ENCODE measurements at places on chromosomes 6 and 20.

- DNase-seq = no peak
These were observed 264.8 kb downstream of the SLC35F1 start for GRCh38 chr6:118171852-118172251.

- no peak for DNase-seq
These were observed 41.9 kb upstream of the MRGBP start for GRCh38 chr20:62754122-62754990.

GRCh38 chr6:163759542-163759941 lies 345.0 kb downstream of the QKI start:
- no peak for DNase-seq

DNA sequence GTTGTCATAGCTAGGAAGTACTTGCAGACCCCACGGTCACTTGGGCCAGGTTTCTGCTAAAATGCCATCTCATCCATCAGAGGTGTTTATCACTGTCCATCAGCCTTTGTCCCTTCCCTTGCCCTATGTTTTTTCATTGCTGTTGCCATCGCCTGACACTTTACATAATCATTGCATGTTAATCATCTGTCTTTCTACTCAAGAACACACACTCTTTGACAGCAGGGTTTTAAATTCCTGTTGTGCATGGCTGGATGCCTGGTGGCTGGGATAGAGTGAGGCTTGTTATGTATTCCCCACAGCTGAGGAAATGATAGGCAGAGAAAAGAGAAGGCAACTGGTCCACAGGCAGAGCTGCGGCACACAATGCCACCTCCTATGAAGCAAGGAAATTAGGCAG lies 11.7 kb upstream of the C6orf118 start:
- DNase-seq = no peak

GRCh38 chr6:89037141-89037900 lies 43.2 kb upstream of the PNRC1 start:
- no peak for DNase-seq

DNA sequence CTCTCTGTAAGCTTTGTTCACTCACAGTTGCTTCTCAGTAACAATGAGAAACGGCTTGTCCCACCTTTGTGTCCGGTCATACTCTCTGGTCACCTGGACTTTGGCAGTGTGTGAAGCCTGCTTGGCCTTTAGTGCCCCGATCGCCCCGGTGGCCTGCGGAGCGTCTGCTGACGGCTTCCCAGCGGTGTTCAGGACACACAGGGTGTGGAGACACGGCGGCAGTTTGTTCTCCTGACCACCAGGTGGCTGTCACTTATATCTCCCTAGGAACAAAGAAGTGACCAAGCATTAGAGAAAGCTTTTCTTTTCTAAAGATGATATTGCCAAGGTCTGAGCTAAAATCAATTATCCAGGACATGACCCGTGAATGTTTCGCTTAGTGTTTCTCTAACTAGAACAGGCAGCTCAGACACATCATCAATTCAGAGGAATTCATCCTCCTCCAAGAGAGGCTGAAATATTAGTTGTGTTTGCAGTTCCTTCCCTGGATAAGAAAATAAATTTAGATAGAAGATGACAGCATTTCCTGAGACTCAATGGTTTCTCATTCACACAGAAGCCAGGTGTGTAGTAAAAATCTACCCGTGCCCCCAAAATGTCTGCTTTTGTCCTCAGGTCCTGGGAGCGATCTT lies 167.4 kb upstream of the THBS2 start:
- no peak for DNase-seq

GRCh38 chr6:15708231-15708630 lies 45.4 kb upstream of the DTNBP1 start:
- DNase-seq = no peak

DNA sequence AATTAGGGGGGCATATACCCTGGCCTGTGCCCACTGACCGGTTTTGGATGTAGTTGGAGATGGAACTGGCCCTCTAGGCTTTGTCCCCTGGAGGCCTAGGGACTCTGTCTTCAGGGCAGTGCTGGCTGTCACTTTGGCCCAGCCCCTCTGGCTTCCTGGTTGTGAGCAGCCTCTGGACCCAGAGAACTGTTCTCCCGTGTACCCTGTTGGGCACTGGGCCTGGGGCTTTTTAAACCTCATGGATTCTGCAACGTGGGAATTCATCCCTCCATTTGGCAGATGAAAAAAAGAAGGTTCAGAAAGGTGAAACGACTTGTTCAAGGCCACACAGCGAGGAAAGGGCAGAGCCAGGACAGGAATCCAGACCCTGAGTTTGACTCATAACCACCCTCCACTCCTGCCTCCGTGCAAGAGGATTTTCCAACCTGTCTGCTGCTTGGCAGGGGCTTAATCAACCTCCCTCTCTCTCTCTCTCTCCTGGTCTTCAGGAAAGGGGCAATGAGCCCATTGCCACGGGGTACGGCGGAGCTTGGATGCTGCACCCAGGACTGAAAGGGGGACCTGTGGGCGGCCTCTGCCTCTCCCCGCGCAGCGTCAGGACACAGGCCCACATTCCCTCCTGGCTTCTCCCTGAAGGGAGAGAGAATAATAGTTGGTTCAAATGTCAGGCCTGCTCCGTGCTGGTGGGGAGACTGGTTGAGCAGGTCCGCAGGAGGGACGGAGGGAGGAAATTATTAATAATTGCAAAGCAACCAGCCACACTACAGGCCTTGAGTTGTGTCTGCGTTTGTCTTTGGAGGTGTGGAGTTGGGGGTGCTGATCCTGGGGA lies 56.0 kb downstream of the CEBPB start:
- DNase-seq = no peak

DNA sequence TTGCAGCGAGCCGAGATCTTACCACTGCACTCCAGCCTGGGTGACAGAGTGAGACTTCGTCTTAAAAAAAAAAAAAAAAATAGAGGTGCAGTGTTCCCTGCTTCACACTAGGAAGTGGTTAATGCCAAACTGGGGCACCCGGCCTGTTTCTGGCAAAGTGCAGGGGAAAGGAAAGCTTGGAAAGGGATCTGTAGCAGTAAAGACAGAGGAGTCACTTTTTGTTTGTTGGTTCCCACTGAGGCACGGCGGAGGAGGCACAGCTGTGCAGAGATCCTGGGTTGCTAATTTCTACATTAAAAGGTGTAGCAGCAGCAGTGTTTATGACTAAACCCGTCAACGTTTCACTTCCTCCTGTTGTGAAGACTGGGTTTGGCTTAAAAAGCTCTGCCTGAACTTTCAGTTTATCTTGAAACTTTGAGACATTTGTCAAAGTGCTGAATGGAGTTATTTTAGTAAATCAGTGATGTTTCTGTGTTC lies 125.6 kb downstream of the CARMIL1 start:
- DNase-seq = no peak

- DNase-seq = no peak
These were observed 317.8 kb downstream of the CENPW start for GRCh38 chr6:126657561-126658175.

DNA sequence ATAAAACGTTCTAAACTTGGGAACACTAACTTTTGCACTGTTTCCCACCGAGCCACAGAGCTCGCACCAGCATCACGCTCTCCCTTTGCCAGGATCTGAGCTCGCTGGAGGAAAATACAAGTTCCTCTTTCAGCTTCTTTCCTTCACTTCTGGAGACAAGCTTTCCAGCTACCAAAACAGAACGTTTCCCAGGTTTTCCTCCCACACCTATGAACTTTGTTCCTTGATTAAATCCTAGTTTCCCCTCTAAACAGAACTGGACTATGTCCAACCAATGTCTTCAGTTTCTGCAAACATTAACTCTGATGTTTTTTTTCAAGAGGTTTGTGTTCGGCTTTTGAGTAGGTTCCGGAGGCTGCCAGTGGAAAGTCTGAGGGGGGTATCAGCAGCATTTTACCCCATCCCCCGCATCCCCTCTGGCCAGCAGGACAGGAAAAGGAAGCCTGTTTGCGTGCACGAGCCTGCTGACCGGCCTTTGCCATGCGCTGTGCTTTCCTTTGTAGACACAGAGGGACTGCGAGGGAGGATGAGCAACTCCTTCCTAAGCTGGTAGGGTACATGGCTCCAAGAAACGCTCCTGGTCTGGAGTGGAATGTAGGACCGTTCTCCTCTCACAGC lies 135.5 kb downstream of the LY86 start:
- no peak for DNase-seq

GRCh38 chr20:50691573-50692551 lies 520 bp upstream of the RIPOR3 start:
- no peak for DNase-seq

GRCh38 chr6:20732896-20733295 lies 198.6 kb downstream of the CDKAL1 start:
- DNase-seq = no peak

- no peak for DNase-seq
These were observed 89.9 kb downstream of the CDS2 start for GRCh38 chr20:5216663-5217062.

GRCh38 chr6:146301764-146302163 lies 241.9 kb upstream of the RAB32 start:
- DNase-seq = no peak

DNA sequence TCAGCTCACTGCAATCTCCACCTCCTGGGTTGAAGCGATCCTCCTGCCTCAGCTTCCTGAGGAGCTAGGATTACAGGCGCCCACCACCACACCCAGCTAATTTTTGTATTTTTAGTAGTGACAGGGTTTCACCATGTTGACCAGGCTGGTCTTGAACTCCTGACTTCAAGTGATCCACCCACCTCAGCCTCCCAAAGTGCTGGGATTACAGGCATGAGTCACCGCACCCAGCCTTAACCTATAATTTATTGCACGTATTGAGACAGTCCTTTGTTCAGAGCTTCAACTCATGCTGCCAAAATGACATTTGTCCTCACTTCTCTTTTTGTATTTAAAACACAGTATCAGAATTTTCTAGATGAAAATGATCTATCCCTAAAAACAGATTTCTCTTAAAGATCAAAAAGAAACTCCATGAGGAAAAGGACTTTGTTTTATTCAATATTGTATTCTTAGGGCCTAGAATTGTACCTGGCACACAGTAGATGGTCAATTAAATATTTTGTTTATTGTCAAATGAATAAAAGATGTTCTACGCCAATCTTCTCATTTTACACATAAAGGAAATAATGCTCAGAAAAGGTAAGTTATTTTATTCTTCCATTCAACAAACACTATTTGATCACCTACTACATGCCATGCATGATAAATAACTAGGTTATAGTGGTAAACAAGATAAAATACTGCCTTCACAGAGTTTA lies 10.8 kb downstream of the SERAC1 start:
- DNase-seq = no peak

GRCh38 chr6:12221856-12222255 lies 68.3 kb upstream of the EDN1 start:
- no peak for DNase-seq

GRCh38 chr20:59944726-59945125 lies 4.5 kb downstream of the FAM217B start:
- no peak for DNase-seq

- peak; percentile 74 for DNase-seq
These were observed 1.5 kb downstream of the BRD2 start for GRCh38 chr6:32969685-32970412.

- DNase-seq = no peak
These were observed 27.0 kb downstream of the HECA start for GRCh38 chr6:139161817-139162284.

DNA sequence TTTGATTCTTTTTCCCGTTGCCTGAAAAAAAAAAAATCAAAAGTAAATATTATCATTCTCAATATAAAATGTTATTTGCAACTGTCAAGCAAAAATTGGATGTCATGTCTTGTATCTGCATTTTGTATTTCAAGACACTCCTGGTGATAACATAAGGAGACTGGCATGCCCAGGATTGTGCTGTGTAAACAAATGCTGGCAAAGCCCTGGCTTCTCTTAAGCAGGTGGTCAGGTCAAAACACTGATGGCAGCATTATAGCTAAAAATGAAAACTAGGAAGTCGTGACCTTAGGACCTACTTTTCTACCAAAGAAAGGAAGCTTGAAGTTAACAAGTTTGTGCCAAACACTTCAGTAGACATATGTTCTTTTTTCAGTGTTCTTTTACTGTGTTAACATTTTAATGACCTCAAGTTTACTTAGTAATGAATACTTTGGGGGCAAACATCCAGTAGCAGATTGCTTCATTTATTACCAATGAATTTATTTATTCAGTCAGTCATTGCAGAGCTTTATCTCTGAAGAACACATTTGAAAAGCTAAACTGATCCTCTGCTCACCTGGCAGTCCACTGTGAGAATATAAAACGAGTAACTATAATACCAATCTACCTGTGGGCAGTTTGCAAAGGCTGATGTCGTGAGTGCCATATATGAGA lies 243.1 kb upstream of the FLRT3 start:
- no peak for DNase-seq

- DNase-seq = no peak
These were observed 8.1 kb upstream of the AHI1 start for GRCh38 chr6:135505648-135506047.

DNA sequence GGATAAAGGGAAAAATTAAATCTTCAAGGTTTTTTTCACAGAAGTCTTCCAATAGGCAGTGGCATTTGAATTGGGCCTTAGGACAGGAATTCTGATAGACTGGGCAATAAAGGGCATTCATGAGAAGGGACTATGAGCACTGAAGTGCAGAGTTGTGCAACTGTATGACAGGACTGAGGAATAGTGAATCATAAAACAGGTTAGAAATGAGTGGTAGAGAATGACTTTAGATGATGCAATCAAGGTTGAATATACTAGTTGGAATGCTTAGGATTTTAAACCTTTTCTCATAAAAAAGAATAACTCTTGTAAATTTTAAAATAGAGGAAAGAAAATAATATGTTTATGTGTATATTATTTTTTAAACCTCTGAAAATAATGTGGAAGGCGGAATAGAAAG lies 944.7 kb downstream of the PHF3 start:
- DNase-seq = no peak

- peak; percentile 19 for DNase-seq
These were observed 165.4 kb upstream of the CITED2 start for GRCh38 chr6:139539852-139540251.

GRCh38 chr6:53257533-53257932 lies 91.2 kb downstream of the ELOVL5 start:
- no peak for DNase-seq

GRCh38 chr6:112667427-112667826 lies 320.3 kb downstream of the RFPL4B start:
- no peak for DNase-seq

- DNase-seq = no peak
These were observed 33.3 kb upstream of the SLC22A16 start for GRCh38 chr6:110509617-110510241.

DNA sequence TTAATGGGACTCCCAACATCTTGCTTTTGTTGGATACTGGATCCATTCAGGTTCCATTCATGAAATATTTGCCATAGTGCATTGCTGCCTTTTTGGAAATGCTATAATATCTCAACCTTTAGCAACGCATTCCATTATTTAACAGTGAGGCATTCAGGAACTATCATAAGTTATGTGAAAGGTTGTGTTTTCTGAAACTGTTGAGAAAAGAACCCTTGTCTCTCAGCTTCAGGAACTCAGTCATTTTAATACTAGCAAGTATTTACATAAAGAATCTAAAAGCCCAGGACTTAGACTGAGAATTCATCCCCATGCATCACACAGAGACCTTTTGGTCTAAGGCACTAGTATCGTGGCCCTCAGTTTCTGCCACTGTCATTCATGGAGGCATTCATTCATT lies 24.9 kb upstream of the SASH1 start:
- DNase-seq = no peak

- no peak for DNase-seq
These were observed 57.1 kb downstream of the TPD52L1 start for GRCh38 chr6:125210667-125211066.

GRCh38 chr20:20859510-20859909 lies 147.1 kb upstream of the RALGAPA2 start:
- DNase-seq = no peak

Data from GOT3 (cell line).